Cortex of kidney (tissue), 1 donor: ENCODE measurements at places on chromosomes 12 and 14.

DNA sequence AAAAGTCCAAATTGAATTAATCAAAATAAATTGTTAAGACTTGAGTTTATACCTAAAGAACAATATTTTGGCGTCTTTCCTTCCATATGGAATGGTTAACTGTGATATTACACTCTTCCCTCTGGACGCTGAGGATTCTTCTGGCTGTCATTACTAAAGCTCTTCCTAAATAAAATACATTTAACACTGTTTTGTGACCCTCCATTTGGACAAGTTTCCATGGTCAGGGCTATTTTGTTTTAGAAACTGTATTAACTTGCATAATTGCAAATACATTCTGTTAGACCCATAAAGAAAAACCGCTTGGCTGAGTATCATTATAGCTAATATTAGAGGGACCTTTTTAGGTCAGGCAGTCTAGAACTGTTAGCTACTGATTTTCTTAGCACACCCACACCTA, 87.4 kb downstream of the NAV3 start:
- DNase-seq: no peak

DNA sequence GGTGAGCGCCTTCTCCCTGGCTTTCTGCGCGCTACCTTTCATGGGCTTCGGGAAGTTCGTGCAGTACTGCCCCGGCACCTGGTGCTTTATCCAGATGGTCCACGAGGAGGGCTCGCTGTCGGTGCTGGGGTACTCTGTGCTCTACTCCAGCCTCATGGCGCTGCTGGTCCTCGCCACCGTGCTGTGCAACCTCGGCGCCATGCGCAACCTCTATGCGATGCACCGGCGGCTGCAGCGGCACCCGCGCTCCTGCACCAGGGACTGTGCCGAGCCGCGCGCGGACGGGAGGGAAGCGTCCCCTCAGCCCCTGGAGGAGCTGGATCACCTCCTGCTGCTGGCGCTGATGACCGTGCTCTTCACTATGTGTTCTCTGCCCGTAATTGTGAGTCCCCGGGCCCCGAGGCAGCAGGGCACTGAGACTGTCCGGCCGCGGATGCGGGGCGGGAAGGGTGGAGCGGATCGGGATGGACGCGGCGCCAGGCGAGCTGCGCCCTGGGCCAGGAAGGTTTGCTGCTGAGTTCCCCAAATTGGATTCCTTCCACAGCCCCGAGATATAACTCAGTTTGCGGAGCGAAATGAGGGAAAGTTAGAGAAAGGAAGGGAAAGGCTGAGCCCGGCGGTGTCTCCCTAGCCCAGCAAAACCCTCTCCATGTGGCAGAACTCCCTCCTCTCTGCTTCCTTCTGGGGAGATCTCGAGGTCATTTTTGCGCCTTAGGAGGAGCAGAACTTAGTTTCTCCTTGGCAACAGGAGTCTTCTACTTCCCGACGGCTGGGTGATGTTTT, 972 bp downstream of the PTGDR start:
- DNase-seq: no peak

DNA sequence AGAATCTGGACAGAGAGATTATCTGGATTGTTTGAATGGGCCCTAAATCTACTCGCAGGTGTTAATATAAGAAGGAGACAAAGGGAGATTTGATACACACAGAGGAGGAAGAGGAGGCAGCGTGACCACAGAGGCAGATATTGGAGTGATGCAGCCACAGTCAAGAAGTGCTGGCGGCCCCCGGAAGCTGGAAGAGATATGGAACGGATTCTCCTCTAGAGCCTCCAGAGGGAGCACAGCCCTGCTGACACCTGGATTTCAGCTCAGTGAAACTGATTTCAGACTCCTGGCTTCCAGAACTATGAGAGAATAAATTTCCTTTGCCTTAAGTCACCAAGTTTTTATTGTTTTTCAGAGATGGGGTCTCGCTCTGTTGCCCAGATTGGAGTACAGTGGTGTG, 9.2 kb upstream of the TC2N start:
- DNase-seq: no peak

GRCh38 chr12:46303039-46303666, 34.3 kb upstream of the SLC38A1 start:
- no peak for DNase-seq
